ENCODE measurements at places on chromosomes 5 and 9.

DNA sequence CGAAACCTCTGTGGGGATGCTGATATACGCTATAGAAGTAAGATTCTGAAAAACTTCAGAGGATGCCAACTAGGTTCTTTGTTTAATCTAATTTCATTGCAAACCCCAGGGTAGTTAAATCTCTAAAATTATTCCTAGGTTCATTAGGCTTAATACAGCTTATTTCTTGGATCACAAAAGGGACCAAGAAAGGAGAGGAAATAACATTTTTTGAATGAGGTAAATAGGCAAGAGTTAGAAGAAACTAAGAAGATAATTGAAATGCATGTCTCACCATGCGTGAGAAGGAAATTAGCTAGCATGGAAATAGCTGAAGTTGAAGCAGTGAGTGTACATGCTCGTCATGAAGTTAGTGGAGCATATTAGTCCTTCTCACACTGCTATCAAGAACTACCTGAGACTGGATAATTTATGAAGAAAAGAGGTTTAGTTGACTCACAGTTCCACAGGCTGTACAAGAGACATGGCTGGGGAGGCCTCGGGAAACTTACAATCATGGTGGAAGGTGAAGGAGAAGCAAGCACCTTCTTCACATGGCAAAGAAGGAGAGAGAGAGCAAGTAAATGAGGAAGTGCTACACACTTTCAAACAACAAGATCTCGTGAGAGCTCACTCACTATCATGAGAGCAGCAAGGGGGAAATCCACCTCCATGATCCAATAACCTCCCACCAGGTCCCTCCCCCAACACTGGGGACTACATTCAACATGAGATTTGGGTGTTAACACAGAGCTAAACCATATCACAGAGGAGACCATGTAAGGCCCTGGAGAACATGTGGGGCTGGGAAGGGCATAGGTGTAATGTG, 125.1 kb upstream of the OSMR start:
- no peak for DNase-seq

DNA sequence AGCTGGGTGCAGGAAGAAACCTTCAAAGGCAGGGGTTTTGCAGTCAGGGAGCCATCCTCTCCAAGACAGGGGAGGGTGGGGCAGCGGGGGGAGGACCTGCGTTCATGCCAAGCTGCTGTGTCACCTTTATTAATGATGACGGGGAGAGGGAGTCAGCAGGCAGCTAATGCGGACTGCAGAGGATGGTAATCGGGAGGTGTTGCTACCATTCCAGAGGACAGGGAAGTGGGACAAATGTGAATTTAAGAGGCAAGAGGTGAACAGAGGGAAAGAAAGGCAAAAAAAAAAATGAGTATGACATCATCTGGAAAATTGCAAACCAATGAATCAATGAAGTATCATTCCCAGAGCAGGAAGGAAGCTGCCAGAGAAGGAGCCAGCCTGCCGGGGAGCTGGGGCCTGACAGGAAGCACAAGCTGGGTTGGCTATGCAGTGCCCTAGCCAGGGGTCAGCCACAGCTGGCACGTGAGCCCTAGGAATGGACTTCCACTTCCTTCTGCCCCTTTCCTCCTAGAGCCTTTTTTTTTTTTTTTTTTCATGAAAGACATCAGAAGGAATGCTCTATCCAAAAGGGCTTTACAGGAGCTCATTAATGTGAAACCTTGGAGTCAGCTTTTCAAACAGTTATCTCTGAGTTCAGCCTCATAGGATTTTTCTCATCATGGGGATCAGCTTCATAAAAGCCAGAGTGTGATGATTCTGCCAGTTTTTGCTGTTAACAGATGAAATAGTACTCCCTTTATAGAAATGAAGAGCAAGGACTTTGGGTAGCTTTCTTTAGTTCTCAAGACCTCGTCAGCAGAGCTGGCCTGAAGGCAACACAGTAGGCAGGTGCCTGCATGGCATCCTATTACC, 9.2 kb downstream of the INSYN2B start:
- peak; percentile 17 for DNase-seq

GRCh38 chr5:89309268-89309667, 426.3 kb upstream of the MEF2C start:
- DNase-seq = no peak

DNA sequence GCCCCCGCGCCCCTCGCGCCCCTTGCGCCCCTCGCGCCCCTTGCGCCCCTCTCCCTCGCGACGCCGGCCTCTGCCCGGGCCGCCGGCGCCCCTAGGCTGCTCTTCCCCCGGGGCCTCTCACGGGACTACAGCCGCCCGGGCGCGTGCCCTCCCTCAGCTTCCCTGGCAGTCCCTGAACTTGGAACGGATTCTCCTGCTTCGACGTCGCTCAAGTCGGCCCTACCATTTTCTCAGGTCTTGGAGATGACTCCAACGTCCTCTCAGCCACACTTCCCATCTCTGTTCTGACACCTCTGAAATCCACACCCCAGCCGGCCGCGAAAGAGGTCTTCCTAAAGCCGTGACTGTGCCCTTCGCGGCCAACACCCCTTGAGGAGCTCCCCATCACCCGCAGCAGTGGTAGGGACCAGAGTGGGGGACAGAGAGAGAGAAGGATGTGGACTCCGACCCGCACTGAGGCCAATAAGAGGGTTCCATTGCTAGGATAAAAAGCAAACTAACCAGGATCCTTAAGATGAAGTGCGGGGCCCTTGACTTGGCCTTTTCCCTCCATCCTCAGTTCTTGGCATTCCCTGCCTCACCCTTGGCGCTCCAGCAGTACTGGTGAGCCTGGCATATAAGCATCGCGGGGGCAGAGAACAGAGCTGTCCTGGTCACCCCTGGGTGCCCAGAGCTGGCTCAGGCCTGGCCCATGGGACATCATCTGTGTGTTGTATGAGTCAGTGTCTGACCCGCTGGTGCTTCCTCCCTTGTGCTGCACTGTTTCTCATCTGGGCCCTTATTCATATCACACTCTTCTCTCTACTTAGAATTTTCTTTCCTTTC, 38.6 kb upstream of the GARNL3 start:
- DNase-seq = peak; percentile 91

DNA sequence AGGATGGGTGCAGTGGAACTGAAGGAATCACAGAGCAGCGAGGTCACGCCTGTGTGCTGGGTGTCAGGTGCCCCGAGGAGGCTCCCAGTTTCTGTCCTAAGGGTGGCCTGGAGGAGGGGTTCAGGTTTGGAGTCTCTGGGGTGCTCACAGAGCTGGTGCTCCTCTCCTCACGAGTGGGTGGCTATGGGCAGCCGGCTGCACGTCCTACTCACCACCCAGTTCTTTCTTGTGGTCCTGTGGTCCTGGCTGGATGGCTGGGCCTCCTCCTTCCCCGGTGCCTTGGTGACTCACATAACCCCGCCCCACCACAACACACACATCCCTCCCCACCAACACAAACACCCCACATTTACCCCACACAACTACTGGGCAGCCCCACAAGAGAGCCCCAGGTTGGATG, 9.9 kb upstream of the PTGS1 start:
- no peak for DNase-seq

DNA sequence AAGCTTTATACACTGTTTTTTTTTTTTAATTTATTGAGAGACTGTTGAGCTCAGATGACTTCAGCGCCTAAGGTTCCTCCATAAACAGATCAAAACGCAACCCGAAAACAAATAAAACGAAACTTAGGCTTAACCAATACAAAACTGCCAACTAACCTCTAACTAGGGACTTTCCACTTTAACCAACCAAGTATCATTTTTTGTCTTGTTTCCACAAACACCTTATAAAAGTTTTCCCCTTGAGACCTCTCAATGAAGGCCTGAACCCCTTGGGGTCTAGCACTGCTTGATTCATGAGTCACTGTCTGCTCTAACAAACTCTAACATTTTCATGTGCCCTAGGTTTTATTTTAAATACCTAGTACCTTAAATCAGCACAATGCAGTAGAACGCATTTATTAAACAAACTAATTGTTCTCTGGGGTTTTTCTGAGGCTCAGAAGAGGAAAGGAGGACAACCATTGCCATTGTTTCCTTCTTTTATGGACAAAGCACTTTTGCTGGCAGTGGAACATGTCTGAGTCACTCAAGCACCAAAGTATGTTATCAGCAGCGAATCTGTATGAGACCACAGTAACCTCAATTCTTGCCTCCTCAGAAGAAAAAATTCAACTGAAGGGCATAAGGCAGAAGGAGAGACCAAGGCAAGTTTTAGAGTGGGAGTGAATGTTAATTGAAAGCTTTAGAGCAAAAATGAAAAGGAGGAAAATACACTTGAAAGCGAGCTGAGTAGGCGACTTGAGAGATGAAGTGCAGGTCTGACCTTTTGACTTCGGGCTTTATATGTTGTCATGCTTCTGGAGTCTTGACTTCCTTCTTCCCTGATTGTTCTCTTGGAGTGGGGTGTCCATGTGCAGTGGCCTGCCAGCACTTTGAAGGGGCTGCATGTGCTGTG, 97.7 kb upstream of the HCN1 start:
- no peak for DNase-seq

DNA sequence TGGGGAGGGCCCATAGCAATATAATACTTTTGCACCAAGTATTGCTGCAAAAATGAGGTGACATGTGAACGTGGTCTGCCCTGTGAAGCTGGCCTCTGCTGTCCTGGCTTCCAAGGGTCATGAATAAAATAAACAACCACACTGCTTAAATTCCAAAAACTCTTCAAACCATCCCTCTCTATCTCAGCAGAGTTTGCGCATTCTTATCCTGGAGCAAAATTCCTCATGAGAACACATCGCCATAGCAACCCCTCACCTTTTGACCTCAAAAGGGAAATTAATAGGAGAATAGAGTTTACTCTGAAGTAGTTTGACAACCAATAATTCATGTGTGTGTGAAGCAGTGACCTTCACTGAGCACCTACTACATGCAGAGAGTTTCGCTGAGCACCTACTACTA, 342.9 kb downstream of the SPOCK1 start:
- DNase-seq = no peak

DNA sequence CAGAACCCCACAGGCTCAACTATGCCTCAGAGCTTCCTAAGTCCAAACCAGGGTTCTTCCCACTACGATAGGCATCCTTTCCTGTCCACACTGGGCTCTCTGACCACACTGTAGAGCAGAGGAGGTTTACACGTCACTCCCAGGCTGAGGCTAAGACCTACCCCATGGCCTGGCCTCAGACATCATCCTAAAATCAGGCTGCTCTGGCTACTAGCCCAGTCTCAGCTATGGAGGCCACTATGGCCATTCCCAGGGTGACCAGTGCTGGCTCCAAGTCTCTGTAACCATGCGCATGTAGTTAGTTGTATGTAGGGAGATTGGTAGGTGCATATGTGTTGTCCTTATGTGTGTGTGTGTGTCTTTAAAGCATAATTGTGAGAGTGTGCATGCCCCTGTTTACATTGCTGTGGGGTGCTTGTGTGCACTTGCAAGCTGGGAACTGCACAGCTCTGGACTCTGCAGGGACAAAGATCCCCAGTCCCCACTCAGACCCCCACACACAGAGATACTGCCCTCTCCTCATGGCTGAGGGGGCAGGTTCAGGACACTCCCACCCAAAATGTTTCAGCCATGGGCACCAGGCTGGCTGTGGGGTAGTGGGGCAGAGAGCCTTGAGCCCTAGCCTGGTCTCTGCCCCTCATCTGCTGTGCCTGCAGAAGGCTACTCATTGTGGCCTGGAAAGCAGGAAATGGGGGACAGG, 12.3 kb downstream of the PDLIM4 start:
- DNase-seq = no peak

DNA sequence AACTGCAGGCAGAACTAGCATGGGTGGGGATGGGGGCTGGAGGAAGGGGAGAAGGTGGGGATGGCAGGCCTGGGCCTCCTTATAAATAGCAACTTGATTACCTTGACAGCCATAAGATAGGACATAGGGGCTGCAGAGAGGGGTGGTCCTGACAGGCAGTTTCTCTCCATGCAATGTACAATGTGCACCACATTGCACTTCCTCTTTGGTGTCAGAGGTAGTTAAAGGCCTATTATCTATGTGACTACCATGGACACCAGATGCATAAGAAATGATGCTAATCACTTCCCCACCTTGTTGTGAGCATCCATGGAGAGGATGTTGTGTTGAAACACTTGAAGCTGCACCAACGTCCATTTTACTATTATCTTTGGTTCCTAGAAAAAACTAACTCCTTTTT, 20.2 kb upstream of the SUB1 start:
- DNase-seq = no peak

DNA sequence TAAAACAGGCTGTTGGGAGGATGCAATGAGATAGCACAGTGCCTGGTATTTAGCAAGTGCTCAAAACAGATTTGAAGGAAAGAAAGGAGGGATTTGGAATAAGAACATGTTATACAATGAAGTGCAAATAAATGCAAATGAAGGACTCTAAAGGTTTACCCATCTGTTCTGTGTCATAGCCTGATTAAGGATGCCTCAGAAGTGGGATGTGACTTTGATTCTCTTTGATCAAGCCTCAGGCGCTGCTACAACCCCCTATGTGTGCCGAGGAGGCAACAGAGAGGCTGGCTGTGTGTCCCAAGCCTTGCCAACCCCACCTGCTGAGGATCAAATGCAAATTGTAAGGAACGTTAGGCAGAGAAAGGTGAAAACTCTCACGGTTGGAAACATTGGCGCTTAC, 27.2 kb downstream of the GGTA1 start:
- DNase-seq = no peak

GRCh38 chr5:181171782-181172181, 24.4 kb downstream of the OR2V2 start:
- no peak for DNase-seq

DNA sequence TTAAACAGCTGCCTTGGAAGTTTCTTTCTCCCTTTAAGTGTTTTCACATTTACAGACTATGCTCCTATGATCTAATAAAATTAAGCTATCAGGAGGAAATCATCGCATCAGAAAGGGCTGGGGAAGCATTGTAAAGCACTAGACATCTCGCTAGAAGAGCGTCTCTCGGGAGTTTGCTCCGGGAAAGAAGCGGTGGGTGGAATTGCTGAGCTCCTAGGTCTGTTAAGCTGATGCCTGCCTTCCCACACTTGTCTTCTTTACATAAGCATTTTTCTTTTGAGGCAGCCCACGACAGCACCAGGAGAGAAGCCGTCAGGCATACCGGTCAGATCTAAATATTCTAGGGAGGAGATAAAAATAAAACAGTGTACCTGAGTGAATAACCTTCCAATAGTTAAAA, 541.7 kb upstream of the TUSC1 start:
- DNase-seq = no peak

DNA sequence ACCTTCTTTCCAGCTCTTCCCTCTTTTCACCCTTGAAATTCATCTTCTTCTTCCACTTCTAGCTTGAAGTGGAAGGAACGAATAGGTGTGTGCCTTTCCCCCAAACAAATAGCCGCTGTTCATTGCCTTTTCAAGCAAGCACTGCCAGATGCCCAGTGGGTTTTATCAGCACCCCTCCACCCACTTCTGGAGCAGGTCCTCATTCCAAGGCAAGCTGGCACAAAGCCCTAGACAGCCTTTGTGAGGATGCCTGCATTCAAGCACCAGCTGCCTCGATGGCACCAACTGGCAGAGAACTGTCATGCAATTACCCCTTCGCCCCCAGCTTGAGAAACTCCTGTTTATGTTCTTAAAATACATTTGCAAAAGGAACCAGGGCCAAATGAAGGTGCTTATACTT, 36.5 kb downstream of the SERINC5 start:
- DNase-seq = no peak

- DNase-seq = no peak
Measured at GRCh38 chr9:81318571-81318970, 370.8 kb downstream of the TLE1 start.

- DNase-seq = no peak
Measured at GRCh38 chr5:137226081-137226480, 273.0 kb downstream of the SPOCK1 start.

GRCh38 chr5:92424785-92425426, 1041.8 kb upstream of the ARRDC3 start:
- no peak for DNase-seq

- DNase-seq = no peak
Measured at GRCh38 chr5:11902201-11902619, 2.0 kb downstream of the CTNND2 start.
